Stimulated activated CD4-positive, alpha-beta T cell treated with anti-CD3 and anti-CD28 coated beads, Interleukin-12 subunit alpha, Interleukin-12 subunit beta, amount 100 ng/mL, for 48 hours (primary cell): ENCODE measurements at places on chromosomes 16 and 17.

GRCh38 chr16:75702242-75702641 is 981 bp upstream of the DUXB start:
- DNase-seq, result no peak

DNA sequence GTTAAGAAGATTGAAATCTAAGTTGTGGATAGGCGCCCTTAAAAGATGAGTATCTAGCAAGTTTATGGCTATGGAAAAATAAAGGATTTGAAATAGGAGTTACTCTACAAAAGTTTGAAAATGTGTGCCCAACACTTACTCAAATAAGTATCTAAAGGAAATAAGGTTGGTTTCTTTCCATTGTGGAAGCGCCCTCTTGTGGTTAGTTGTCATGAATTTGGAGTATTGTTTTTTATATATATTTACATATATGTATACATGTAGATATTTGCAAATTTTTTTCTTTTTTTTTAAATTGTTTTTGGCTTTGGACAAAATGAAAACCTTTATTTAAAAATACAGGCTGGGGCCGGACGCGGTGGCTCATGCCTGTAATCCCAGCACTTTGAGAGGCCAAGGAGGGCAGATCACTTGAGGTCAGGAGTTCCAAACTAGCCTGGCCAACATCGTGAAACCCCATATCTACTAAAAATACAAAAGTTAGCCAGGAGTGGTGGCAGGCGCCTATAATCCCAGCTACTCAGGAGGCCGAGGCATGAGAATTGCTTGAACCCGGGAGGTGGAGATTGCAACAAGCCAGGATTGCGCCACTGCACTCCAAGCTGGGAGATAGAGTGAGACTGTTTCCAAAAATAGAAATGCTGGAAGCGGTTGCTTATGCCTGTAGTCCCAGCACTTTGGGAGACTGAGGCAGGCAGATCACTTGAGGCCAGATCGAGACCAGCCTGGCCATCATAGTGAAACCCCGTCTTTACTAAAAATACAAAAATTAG is 24.0 kb upstream of the VPS4A start:
- DNase-seq, result no peak

DNA sequence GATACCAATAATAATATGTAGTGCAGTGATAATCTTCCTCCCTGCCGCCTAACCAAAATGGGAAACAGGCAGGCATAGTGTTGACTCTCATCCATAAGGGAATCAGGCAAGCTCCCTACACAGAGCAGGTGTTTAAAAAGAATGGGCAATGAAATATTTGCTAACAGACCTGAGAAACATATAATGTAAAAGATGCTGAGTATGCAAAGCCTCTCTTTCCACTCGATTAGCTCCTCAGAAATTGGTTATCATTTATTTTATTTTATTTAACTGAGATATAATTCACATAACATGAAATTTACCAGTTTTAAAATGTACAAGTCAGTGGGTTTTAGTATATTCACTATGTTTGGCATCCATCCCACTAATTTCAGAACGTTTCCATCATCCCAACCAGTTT is 317.7 kb upstream of the TBX2 start:
- no peak for DNase-seq

GRCh38 chr16:78326731-78327130 is 227.3 kb downstream of the WWOX start:
- DNase-seq, result no peak

DNA sequence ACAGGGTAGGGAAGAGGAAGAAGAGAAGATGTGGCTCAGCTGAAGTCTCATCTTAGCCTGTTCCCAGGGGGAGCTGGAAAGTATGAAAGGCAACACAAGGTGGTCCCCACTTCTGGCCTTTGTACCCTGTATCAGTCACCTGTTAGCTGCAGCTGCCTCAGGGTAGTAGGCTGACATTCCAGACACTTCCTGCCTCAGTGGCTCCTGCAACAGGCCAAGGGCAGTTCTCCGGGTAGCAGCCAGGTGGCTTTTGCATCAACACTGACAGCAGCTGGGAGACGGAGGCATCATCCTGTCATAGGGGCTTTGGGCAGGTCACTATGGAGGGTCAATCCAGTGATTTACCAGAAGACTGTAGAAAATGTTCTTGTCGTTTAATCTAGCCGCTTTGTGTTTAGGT is 124.0 kb downstream of the RGS9 start:
- DNase-seq, result no peak

GRCh38 chr17:82384730-82385481 is 13.3 kb downstream of the UTS2R start:
- no peak for DNase-seq

GRCh38 chr16:68373528-68374245 is 62.9 kb downstream of the PRMT7 start:
- DNase-seq, result no peak

DNA sequence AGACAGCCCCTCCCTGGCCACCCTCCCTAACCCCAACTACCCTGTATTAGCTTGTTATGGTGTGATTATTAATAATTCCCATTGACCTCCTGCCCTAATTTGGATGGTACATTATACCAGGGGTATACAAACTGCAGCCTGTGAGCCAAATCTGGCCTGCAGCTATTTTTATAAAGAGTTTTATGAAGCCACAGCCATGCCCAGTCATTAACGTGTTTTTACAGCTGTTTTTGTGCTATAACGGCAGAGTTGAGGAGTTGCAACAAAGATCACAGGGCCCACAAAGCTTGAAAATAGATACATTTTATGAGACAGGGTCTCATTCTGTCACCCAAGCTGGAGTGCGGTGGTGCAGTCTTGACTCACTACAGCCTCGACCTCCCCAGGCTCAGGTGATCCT is 6.0 kb downstream of the METTL22 start:
- no peak for DNase-seq

DNA sequence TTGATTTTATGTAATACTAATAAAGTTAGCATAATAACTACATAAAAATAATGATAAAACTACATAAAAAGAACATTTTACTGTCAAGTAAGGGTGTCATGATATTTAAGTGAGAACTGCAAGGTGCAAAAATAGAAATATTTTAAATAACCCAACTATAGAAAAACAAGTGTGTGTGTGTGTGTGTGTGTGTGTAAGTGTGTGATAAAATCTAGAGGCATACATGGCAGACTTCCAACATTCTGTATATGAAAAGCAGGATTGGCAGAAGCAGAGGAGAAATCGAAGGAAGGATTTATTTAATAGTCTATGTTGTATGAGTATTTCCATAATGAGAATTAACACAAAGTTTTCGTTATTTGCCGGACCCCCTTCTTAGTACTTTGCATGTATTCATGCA is 334.1 kb downstream of the KCNJ2 start:
- no peak for DNase-seq

DNA sequence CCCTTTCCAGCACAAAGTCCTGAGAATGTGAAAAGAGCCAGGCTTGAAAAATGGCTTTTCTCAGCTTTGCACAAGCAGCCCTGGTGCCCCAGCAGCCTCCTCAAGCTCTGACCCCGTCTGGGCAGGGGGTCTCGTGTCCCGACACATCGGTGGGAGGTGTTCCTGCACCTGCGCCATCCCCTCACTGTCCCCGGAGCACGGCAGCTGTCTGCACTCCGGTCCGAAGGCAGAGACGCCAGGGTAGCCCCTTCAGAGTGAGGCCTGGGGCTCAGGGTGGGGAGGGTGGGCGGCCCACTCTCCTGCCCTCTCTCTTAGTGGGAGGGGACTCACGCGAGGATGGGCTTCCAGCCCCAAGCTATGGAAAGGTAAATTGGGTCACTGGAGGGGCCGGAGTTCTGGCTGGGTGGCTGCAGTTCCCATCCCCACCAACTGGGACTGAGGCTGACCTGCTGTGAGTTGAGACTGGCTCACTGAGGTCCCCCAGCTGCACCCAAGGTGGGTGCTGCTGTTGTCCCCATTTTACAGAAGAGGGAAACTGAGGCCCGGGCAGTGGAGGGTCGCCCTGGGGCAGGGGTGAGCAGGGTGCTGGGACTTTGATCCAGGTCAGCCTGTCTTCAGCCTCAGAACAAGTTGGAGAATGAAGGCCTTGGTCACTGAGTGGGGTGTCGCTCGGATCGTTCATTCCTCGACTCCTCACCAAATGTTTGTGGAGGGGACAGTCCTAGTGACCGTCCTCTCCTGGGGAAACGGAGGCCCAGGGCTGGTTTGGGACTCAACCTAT is 2.3 kb upstream of the BAIAP3 start:
- DNase-seq, result no peak

GRCh38 chr16:89952551-89952950 is 4.0 kb downstream of the DEF8 start:
- DNase-seq, result no peak

- no peak for DNase-seq
Observed at GRCh38 chr16:65665586-65665985, 543.7 kb upstream of the CDH11 start.

DNA sequence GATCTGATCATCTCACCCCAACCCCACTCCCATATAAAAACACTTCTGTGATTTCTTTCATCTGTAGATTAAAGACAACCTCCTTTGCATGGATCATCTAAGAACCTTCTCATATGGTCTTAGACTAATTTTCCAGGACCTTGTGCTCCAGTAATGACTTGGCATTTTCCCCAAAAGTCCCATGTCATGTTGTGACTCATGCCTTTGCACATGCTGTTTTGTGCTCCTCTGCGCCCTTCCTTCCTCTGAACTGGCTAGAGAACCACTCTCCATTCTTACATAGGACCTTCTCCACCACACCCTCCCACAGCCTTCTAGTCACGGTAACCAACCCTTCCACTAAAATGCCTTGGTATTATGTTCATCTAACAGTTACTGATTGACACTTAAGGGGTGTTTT is 99.5 kb upstream of the AXIN2 start:
- DNase-seq, result no peak

GRCh38 chr16:8675183-8676159 is 1.1 kb downstream of the ABAT start:
- peak; percentile 37 for DNase-seq

DNA sequence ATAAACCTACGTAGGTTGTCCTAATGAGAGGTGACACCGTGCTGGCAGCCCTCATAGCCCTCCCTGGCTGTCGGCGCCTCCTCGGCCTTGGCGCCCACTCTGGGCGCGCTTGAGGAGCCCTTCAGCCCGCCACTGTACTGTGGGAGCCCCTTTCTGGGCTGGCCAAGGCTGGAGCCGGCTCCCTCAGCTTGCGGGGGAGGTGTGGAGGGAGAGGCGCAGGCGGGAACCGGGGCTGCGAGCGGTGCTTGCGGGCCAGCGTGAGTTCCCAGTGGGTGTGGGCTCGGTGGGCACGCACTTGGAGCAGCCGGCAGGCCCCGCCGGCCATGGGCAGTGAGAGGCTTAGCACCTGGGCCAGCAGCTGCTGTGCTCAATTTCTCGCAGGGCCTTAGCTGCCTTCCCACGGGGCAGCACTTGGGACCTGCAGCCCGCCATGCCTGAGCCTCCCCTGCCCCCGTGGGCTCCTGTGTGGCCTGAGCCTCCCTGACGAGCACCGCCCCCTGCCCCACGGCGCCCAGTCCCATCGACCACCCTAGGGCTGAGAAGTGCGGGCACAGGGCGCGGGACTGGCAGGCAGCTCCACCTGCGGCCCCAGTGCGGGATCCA is 40.1 kb upstream of the AMZ2 start:
- DNase-seq, result no peak

DNA sequence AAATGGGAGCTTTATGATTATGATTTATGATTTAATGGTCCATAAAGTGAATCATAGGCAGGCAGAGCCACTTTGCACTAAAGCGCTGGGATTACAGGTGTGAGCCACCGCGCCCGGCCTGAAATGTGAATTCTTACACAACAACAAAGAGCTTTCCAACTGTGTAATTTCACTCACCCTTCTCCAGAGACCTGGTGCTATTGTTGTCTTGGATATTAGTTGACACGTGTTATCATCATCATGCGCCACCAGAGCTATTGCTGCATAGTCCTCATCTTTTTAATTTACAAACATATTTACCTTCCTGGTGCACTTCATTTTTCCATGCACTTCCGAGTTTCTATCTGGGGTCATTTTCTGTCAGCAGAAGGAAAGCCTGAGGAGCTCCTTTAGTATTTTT is 4.8 kb upstream of the UTS2R start:
- no peak for DNase-seq

DNA sequence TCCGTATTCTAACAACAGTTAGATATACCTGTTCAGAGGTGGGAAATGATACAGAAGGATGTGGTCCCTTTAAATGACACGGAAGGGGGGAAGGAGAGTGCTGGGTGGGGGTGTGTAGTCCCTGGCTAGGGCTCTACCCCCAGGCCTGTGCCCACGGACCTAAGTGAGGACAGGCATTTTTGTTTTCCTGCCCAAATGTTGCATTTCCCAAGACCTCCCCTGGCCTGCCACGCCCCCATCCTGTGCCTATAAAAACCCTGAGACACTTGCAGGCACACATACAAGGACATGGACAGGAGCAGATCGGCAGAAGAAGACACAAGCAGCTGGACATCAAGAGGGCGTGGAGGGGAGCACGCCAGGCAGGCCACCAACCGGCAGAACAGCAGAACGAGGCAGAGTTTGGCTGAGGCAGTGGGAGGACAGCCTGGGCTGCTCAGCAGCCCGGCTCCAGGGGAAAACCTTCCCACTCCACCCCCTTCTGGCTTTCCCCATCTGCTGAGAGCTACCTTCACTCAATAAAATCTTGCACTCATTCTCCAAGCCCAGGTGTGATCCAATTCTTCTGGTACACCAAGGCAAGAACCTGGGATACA is 13.3 kb upstream of the MPP2 start:
- DNase-seq, result no peak

DNA sequence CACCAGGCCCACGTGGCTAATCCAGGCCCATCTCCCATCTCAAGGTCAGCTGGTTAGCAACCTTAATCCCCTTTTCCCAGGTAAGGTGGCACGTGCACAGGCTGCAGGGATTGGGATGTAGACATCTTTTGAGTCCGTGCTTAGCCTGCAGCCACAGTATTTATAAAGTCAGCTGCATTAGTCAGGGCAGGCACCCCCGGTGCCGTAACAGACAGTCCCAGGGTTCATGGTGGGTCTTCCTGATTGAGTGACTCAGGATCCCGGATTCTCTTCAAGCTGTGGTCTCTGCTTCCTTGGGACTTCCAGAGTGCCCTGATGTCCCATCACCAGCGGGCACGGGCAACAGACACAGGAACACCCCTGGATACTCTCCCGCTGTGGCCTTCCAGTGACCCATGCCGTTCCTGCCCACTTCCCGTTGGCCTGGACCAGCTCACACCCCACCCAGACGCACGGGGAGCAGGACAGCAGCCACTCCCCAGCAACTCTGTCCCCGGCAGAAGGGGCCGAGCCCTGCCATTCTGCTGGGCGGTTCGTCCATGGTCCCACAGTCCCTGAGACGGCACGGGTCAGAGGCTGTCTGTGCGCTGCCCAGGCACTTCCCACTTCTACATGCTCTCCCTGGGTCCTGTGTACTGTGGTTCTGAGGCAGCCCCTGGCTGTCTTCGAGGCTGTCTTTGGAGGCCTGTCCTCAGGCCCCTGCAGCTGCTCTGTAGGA is 248.6 kb upstream of the GSE1 start:
- DNase-seq, result no peak

- no peak for DNase-seq
Observed at GRCh38 chr17:75503976-75504346, 11.4 kb downstream of the CASKIN2 start.

GRCh38 chr16:76565542-76565941 is 288.3 kb downstream of the CNTNAP4 start:
- no peak for DNase-seq

- no peak for DNase-seq
Observed at GRCh38 chr17:40809721-40810421, 10.1 kb upstream of the KRT28 start.
